ENCODE measurements at places on chromosomes 1 and 21. TPM values are rescaled to one million over a fixed set of nuclear protein-coding genes. Genes with fewer than 3 reads are reported as not detected.

Gene CBR1
- 48.1 TPM for total RNA-seq

Gene ADAM30
- not detected for total RNA-seq

Gene GBP4
- total RNA-seq = 24.8 TPM

Gene LRIF1
- total RNA-seq = 7.7 TPM
